Stimulated activated CD8-positive, alpha-beta memory T cell treated with anti-CD3 and anti-CD28 coated beads, Interleukin-7, amount 100 ng/mL, for 4 hours (primary cell): ENCODE measurements at places on chromosomes 5 and 9.

GRCh38 chr5:54278036-54278830 lies 32.1 kb downstream of the ARL15 start:
- DNase-seq: no peak

- no peak for DNase-seq
These were observed 10.5 kb downstream of the PJA2 start for GRCh38 chr5:109399092-109399759.

- DNase-seq: no peak
These were observed 15.2 kb upstream of the TAF11L2 start for GRCh38 chr5:17482790-17483189.

DNA sequence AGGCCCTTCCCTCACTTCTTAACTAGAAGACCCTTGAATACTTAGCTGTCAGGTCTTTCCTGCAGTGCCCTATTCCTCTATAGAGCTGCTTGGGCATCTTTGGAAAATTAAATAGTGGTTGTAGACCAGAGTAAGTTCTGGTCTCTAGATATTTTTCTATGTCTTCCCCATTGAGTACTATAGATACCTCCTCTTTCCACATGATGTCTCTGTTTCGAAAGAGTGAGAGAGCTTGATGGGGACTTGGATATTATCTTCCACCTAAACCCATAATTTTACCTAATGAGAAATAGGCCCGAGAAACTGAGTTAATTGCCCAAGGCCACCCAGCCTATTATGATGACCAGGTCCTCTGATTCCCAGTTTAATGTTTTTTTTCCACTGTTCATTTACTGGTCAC lies 40.2 kb downstream of the SPEF2 start:
- DNase-seq: no peak

DNA sequence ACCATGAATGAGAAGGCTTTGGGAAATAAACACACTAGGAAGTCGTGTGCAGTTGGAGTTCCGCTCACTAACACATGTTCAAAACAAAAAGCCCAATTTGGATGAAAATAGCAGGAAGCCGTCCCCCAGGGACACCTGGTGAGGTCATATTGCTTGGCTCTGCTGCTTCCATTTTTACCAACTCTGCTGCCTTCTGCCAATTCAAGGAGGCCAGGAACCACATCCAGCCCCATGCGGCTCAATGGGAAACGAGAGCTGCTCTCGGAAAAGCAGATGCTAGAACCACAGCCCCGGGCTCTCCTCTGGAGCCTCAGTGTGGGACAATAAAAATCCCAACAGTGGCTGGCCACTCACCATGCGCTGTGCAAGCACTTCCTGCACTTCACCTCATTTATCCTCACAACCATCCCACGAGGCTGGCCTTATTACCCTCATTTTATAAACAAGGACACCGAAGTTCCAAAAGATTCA lies 13.4 kb downstream of the ADAM19 start:
- no peak for DNase-seq

- no peak for DNase-seq
These were observed 13.7 kb downstream of the HNRNPH1 start for GRCh38 chr5:179609834-179610108.

DNA sequence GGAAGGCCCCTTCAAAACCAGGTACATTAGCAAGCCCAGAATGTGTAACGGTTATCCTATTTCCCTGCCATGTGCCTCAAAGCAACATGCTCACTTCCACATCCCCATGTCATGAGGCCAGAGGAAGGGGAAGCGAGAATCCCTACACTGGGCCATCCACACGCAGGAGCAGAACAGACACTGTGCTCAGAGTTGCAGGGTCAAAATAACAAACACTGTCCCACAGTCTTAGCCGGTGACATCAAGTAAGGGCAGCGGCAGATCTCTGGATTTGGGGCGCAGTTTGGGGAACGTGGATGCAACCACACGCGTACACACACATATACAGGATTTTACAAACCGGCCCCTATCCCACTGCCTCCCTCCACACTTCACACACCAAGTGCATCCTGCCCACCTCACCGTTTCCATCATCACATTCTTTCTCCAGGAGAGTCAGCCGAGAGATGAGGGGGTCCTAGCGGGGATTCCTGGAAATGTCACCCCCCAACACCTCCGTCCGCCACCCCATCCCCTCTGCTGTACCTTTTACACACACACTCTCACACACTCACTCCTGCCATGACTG lies 776 bp downstream of the APBA1 start:
- no peak for DNase-seq

DNA sequence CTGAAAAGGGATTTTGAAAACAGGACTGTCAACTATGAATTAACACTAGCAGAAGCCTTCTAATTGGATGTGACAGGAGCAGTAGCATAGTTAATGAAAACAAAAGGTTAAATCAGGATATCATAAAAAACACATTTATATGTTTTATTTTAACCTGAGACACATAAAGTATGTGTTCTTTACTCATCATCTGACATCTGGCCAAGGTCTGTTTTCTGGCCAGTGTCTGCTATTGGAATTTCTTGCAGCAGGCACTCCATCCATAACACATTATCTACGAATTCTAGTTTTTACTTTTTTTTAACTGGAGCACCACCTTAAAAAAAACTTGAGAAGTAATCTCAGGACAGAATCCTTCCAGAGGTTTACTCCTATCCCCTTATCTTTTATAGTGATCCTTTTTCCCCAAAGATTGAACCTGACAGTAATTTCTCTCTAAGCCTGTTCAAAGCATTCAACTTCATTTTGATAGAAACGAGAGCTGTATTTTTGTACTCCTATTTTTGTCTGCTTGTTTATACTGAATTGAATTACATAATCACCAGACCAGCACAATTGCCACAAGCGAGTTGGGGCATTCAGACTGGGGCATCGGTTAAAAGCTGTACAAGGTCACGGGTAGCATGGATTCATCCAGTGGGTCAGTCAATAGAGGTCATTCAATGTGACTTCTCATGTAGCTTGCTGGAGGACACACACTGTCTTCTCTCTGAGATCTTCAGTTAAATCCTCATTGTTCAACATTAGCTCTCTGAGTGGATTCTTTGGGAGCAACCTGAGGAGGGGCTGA lies 205.6 kb upstream of the CLINT1 start:
- no peak for DNase-seq

DNA sequence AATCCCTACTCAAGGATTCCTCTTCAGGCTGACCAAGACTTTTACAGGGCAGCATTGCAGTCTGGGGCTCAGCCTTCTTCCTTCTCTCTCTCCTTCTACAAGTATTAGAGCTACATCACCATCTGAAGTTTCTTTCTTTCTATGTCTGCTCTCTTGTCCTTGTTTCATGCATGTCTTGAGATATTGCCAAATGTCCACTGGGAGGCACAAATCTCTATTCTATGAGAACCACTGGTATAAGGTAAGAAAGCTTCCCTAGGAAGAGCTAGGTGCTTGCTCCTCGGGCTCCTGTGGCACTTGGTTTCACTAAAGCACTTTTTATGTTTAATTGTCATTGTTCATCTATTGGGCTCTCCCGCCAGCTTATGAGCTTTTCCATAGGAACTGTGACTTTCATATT lies 289.2 kb upstream of the PCSK5 start:
- DNase-seq: no peak

- DNase-seq: no peak
These were observed 203.2 kb downstream of the CD180 start for GRCh38 chr5:66993448-66993847.

GRCh38 chr9:123175854-123176629 lies 92.3 kb downstream of the STRBP start:
- no peak for DNase-seq

DNA sequence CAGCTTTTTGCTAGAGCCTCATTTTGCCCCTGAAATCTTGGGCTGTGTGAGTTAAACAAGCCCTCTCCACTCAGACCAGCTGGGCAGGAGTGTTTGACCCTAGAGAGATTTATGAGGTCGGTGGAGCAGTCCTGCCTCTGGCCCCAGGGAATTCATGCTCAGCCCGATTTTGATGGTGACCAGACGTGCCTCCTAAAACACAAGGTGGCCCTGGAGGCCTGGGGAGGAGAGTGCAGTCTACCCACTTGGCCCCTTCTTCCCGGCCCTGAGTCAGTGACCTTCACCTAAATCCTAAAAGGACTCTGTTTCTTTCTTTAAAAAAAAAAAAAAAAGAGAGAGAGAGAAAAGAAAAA lies 86.6 kb upstream of the SAP30L start:
- no peak for DNase-seq

GRCh38 chr9:83936523-83936922 lies 15.3 kb upstream of the KIF27 start:
- DNase-seq: no peak

DNA sequence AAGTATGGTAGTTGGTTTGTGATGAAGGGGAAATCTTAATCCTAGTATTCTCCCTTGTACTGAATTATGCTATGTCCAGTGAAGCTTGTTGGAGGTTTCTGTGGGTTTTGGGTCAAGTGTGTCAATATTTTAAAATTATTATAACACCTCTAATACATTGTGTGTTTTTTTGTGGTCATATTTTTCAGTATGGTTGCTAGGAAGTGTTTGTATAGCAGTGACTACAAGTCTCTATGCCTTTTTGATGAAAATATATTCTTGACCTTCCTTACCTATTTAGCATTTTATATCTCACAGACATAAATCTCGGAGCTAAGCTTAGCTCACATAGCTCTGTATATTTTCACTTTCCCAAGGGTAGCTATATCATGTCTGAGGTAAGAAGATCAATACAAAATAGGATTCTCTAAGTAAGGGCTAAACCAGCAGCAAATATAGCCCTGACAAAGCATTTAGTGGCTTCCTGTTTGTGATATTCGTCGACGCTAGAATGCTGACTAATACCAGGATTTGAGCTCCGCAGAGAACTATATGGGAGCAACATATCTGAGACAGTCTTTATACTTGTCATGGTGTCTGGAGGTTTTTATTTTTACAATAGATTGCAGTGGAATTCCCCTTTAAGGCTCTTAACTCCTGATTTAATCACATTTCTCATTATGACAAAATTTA lies 82.3 kb downstream of the MACIR start:
- no peak for DNase-seq

DNA sequence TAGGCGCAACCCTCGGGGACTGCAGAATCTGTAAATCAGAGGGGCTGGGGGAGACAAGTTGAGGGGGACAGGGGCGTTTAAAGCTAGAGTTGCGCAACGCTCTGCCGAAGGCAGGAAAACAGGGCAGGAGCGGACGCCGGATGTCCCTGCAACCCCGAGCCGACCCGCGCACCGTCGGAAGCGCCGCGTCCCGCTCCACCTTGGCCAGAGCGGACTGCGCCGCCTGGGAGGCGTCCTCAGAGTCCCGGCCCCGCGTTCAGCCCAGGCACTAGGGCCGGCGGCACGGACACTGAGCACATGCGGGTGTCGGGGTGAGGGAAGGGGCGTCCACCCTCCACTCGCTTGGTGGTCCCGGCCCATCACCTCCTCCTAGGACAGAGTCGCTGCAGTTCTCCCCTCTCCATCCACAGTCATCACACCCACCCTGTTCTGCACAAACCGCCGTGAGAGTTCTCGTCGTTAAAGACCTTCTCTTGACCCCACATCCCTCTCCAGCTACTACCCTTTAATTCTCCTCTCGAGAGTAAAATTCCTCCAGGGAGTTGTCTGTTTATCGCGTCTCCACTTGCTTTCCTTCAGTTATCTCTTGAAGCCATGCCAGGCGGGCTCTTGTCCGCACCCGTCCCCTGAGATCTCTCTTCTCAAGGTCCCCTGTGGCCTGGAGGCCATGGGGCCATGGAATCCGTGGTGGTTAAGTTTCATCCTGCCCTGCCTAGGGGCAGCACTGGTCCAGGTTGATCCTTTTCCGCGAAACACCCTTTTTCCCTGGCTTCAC lies 796 bp upstream of the PDLIM7 start:
- no peak for DNase-seq
